ENCODE measurements at places on chromosomes 7 and 10. TPM values are rescaled to one million over a fixed set of nuclear protein-coding genes. Genes with fewer than 3 reads are reported as not detected.

Gene GDF2
- not detected for total RNA-seq

- H3K4me1 ChIP-seq, result no peaks in the 10 kb centered on the region
- H3K27me3 ChIP-seq, result no peaks in the 10 kb centered on the region
- H3K4me3 ChIP-seq, result no peak overlapping the region
- DNase-seq, result no peak
- no peak overlapping the region for H3K27ac ChIP-seq
These were observed 179.9 kb downstream of the PTPRN2 start for GRCh38 chr7:158407581-158408317.

- H3K27me3 ChIP-seq, result no peaks in the 10 kb centered on the region
- H3K36me3 ChIP-seq, result no peaks in the 10 kb centered on the region
- no peak overlapping the region for H3K27ac ChIP-seq
- H3K4me1 ChIP-seq, result no peaks in the 10 kb centered on the region
These were observed 748.5 kb upstream of the MBL2 start for GRCh38 chr10:53521046-53521445.

- no peaks in the 10 kb centered on the region for H3K27me3 ChIP-seq
- H3K4me3 ChIP-seq, result no peak overlapping the region
- no peaks in the 10 kb centered on the region for H3K36me3 ChIP-seq
- H3K27ac ChIP-seq, result peak overlapping the region; percentile 87
- H3K4me1 ChIP-seq, result no peaks in the 10 kb centered on the region
These were observed 1.8 kb downstream of the PRKCQ start for GRCh38 chr10:6578251-6578771.

Gene MEOX2
- 0.51 TPM for total RNA-seq

DNA sequence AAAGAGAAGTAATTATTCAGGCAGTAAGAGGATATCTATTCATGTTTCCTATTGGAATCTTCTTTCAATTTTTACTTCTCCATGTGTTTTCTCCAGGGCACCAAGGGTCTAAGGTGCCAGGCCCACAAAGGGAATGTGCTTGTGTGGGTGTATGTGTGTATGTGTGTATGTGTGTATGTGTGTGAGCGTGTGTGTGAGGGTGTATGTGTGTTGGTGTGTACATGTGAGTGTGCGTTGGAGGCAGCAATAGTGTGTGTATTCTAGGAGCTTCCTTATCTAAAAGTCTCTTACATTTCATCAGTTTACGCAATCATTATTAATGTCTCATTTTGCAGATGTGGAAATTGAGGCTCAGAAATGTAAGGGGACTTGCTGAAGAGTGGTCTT is 28.3 kb downstream of the RAMP3 start:
- no peak overlapping the region for H3K27ac ChIP-seq
- H3K4me3 ChIP-seq, result no peak overlapping the region
- no peak for DNase-seq
- no peaks in the 10 kb centered on the region for H3K27me3 ChIP-seq

DNA sequence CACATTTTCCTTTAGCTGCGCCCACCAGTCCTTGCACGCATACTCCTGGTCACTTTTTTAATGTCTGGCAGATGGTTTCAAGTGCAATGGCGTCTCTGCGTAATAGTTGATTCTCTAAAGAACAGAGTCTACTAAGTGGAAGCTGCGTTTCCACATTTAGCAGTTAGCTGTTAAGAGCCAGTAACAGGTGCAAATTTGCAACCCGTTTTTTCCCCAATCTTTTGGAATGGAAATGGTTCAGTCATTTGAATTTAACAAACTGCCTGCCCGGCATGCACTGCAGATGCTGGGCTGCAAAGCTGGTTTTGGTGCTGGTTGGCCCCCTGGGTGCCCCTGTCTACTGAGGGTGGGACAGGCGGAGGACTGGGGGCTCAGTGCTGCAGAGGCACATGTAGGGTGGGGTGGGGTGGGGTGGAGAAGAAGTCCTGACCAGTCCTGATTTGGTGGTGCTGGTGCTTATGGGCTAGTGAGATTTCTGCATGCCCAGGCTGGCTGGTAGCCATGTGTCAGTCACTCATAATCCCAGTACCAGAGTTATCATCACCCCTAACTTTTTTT is 43.9 kb downstream of the CUX1 start:
- H3K27ac ChIP-seq, result no peak overlapping the region
- peaks cover 19% of the 10 kb centered on the region for H3K4me1 ChIP-seq
- no peaks in the 10 kb centered on the region for H3K27me3 ChIP-seq
- H3K36me3 ChIP-seq, result no peaks in the 10 kb centered on the region
- no peak overlapping the region for H3K4me3 ChIP-seq

DNA sequence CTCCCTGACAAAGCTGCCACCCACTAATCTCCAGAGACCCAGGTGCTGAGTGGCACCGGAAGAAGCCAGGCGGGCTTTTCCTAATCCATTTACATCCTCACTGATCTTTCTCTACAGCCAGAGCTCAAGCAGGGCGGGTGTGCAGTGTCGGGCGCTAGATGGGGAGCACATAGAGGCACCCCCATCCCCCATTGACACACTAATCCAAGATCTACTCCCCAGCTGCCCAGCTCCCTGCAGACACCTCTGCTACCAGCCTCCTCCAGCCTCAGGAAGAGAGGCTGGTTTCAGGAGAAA is 22.2 kb downstream of the FRMPD2 start:
- H3K4me1 ChIP-seq, result no peaks in the 10 kb centered on the region
- H3K4me3 ChIP-seq, result no peak overlapping the region
- no peak for DNase-seq

DNA sequence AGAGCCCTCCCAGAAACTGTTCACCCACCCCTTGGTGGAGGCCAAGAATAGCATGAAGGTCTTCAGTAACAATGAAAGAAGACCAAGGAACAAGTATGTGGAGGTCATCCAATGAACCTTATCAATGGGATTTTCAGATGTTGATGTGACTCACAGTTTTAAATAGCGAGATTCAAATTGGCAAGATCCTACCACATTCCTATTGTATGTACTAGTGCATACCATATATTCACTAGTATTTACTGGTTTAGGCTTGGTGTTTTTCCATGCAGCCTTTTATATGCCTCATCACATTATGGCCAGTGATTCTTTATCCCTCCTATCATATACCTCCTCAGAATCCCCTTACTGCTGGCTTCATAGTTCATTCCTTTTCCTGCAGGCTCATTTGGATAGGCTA is 54.4 kb downstream of the ITGB8 start:
- no peaks in the 10 kb centered on the region for H3K36me3 ChIP-seq
- DNase-seq, result no peak
- no peak overlapping the region for H3K27ac ChIP-seq
- H3K27me3 ChIP-seq, result no peaks in the 10 kb centered on the region

GRCh38 chr10:990808-991207 is 2.6 kb downstream of the GTPBP4 start:
- peaks cover 17% of the 10 kb centered on the region for H3K4me1 ChIP-seq
- H3K4me3 ChIP-seq, result no peak overlapping the region
- no peak for DNase-seq
- no peaks in the 10 kb centered on the region for H3K36me3 ChIP-seq

- DNase-seq, result no peak
- H3K4me1 ChIP-seq, result peaks cover 22% of the 10 kb centered on the region
- no peak overlapping the region for H3K4me3 ChIP-seq
- H3K27ac ChIP-seq, result no peak overlapping the region
These were observed 155.8 kb upstream of the CHST15 start for GRCh38 chr10:124249196-124249595.

- no peak overlapping the region for H3K27ac ChIP-seq
- no peaks in the 10 kb centered on the region for H3K36me3 ChIP-seq
- H3K4me1 ChIP-seq, result no peaks in the 10 kb centered on the region
- no peaks in the 10 kb centered on the region for H3K27me3 ChIP-seq
- DNase-seq, result no peak
These were observed 153.8 kb upstream of the HABP2 start for GRCh38 chr10:113399065-113399464.

GRCh38 chr7:28041508-28042314 is 138.9 kb downstream of the JAZF1 start:
- DNase-seq, result no peak
- no peaks in the 10 kb centered on the region for H3K36me3 ChIP-seq
- H3K27ac ChIP-seq, result no peak overlapping the region
- no peak overlapping the region for H3K4me3 ChIP-seq
- H3K4me1 ChIP-seq, result no peaks in the 10 kb centered on the region
